ENCODE measurements at places on chromosomes 1 and 21. TPM values are rescaled to one million over a fixed set of nuclear protein-coding genes. Genes with fewer than 3 reads are reported as not detected.

Gene ALX3
- not detected for total RNA-seq

Gene SPRR1A
- total RNA-seq: 5.2 TPM

Gene REG4
- not detected for total RNA-seq

Gene AMIGO1
- 1.2 TPM for total RNA-seq

Gene CD53
- total RNA-seq: not detected

Gene HSPA6
- total RNA-seq: 0.45 TPM

Gene SLC30A10
- not detected for total RNA-seq

Gene MTMR11
- 7.3 TPM for total RNA-seq

Gene EFHD2
- 17.8 TPM for total RNA-seq

Gene NPPA
- not detected for total RNA-seq

Gene AADACL3
- not detected for total RNA-seq

Gene FPGT
- 12.8 TPM for total RNA-seq

Gene C1orf116
- total RNA-seq: 94.0 TPM

Gene S100A1
- total RNA-seq: not detected

Gene SELP
- not detected for total RNA-seq

Gene KCNE1
- total RNA-seq: 0.19 TPM

Gene NCAM2
- total RNA-seq: 0.17 TPM

Gene INSRR
- not detected for total RNA-seq

Gene LCE2D
- total RNA-seq: not detected

Gene PLA2G2D
- total RNA-seq: not detected

Gene SELE
- total RNA-seq: not detected

Gene NUDT4B
- 33.5 TPM for total RNA-seq

Gene HAPLN2
- total RNA-seq: not detected

Gene ZNF697
- 7.3 TPM for total RNA-seq

Gene GREM2
- total RNA-seq: not detected

Gene PITHD1
- total RNA-seq: 39.7 TPM

Gene LCE2B
- not detected for total RNA-seq

Gene DSCAM
- 4.7 TPM for total RNA-seq

Gene GUCA2B
- not detected for total RNA-seq

Gene OR2L8
- total RNA-seq: 0.83 TPM

Gene NOS1AP
- 1.2 TPM for total RNA-seq

Gene TFF2
- total RNA-seq: not detected

Gene TNFRSF9
- not detected for total RNA-seq

Gene SAMSN1
- total RNA-seq: not detected

Gene SNX27
- total RNA-seq: 24.7 TPM

Gene BATF3
- not detected for total RNA-seq

Gene KCNN3
- not detected for total RNA-seq

Gene ABCA4
- 1.7 TPM for total RNA-seq

Gene VAMP3
- total RNA-seq: 115 TPM

Gene SLC37A1
- 8.7 TPM for total RNA-seq

Gene PCSK9
- 0.67 TPM for total RNA-seq

Gene PADI4
- total RNA-seq: 0.47 TPM

Gene MCOLN3
- total RNA-seq: 21.2 TPM

Gene ADAMTSL4
- 98.0 TPM for total RNA-seq

Gene VWA5B1
- total RNA-seq: not detected

Gene ACTL8
- total RNA-seq: not detected

Measured in mammary epithelial cell (primary cell).